CD4-positive, alpha-beta T cell treated with Interferon gamma for 1 hour (primary cell): ENCODE measurements at places on chromosomes 12 and 14.
A peak's percentile ranks its signal among the peaks of the same experiment; 100 is the strongest.

GRCh38 chr14:52954346-52955214 is 3.7 kb upstream of the FERMT2 start:
- DNase-seq, result no peak

GRCh38 chr12:49109641-49110463 is 795 bp downstream of the LMBR1L start:
- peak; percentile 19 for DNase-seq

GRCh38 chr14:30193845-30194501 is 266.3 kb upstream of the PRKD1 start:
- DNase-seq, result no peak

GRCh38 chr14:77316872-77317301 is 3.8 kb downstream of the POMT2 start:
- DNase-seq, result no peak

DNA sequence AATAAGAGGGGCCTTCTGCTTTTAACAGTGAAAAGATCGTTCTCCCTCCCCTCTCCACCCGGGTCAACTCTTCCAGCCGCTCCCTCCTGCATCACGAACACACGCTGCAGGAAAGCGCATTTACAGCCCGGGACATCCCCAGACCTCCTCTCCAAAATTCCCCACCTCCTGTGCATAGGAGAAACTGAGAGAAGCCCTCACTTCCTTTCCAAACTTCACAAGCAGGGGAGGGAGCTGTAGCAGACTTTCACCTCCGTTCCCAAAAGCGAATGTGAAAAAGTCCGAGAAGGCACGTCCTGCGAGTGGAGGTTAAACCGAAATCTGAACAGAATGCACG is 513 bp downstream of the BCAT1 start:
- DNase-seq, result no peak

GRCh38 chr12:68446901-68447796 is 115.0 kb upstream of the MDM1 start:
- no peak for DNase-seq

DNA sequence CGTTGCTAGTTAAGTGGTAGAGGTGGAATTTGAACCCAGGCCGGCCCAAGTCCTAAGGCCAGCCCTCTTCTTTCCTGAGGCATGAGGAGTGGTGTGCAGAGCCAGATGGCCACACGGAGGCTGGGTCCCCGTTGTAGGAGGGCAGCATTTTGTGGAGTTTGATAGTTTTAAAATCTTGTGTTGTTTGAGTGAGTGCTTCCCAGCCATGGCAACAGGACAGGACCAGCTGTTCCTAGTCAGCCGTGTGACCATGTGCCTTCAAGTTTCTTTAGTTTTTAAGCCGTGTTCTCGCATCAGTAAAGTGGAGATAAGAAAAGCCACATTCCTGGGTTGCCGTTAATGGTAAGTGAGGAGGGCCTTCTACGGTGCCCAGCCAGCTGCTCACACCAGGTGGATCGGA is 44.4 kb downstream of the UBE3B start:
- DNase-seq, result no peak

GRCh38 chr12:131845121-131845520 is 16.9 kb downstream of the MMP17 start:
- DNase-seq, result no peak

GRCh38 chr12:14452336-14452735 is 86.9 kb downstream of the ATF7IP start:
- DNase-seq, result no peak
